ENCODE measurements at places on chromosomes 4 and X. TPM values are rescaled to one million over a fixed set of nuclear protein-coding genes. Genes with fewer than 3 reads are reported as not detected.
A peak's percentile ranks its signal among the peaks of the same experiment; 100 is the strongest.

The FGFBP1 gene
- total RNA-seq = not detected

The FOXO4 gene
- 38.2 TPM for total RNA-seq

The SAP30 gene
- total RNA-seq = 3.6 TPM

The FRAS1 gene
- total RNA-seq = 1.8 TPM

The AFP gene
- total RNA-seq = 3,875 TPM

The DCHS2 gene
- total RNA-seq = 0.50 TPM

The PRRG3 gene
- total RNA-seq = under 0.01 TPM

The SCFD2 gene
- 28.8 TPM for total RNA-seq

The CDX4 gene
- not detected for total RNA-seq

The MAGEA6 gene
- total RNA-seq = not detected

The SPATA4 gene
- total RNA-seq = 0.14 TPM

The ZIC3 gene
- not detected for total RNA-seq

DNA sequence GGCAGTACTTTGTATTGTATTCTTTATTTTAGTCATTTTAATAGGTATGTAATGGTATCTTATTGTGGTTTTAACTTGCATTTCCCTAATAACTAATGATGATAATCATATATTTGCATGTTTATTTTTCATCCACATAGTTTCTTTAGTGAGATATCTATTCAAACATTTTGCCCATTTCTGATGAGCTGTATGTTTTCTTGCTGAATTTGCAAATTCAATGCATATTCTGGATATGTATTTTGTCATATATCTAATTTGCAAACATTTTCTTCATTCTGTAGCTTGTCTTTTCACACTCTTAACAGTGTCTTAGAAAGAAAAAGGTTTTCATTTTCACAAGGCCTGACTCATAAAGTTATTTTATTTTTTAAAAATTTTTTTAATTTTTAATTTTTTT is 372.1 kb downstream of the ZNF674 start:
- H3K4me3 ChIP-seq = no peak overlapping the region
- DNase-seq = no peak
- no peaks in the 10 kb centered on the region for H3K27me3 ChIP-seq
- H3K36me3 ChIP-seq = no peaks in the 10 kb centered on the region

- no peak for DNase-seq
- H3K27me3 ChIP-seq = no peaks in the 10 kb centered on the region
- H3K4me1 ChIP-seq = no peaks in the 10 kb centered on the region
- no peak overlapping the region for H3K27ac ChIP-seq
- no peaks in the 10 kb centered on the region for H3K36me3 ChIP-seq
These were observed 832.1 kb upstream of the INTU start for GRCh38 chr4:126800575-126801141.

GRCh38 chr4:67288964-67289363 is 256.3 kb downstream of the CENPC start:
- no peaks in the 10 kb centered on the region for H3K36me3 ChIP-seq
- no peaks in the 10 kb centered on the region for H3K4me1 ChIP-seq
- DNase-seq = no peak
- H3K4me3 ChIP-seq = no peak overlapping the region
- no peak overlapping the region for H3K27ac ChIP-seq
- H3K27me3 ChIP-seq = no peaks in the 10 kb centered on the region

DNA sequence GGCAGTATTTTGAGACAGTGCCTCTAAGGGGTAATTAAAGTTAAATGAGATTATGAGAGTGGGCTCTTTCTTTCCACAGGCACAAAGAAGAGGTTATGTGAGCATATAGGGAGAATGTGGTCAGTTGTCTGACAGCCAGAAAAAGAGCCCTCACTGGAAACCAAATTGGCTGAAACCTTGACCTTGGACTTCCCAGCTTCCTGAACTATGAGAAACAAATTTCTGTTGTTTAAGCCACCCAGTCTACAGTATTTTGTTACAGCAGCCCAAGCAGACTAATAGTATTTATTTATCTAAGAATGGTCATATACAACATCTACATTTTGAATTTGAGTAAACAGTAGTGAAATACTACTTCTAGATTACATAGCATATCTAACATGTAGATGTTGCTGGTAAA is 473.8 kb downstream of the IL15 start:
- H3K4me3 ChIP-seq = no peak overlapping the region
- DNase-seq = no peak
- H3K36me3 ChIP-seq = no peaks in the 10 kb centered on the region
- H3K27ac ChIP-seq = no peak overlapping the region
- no peaks in the 10 kb centered on the region for H3K4me1 ChIP-seq
- H3K27me3 ChIP-seq = no peaks in the 10 kb centered on the region

GRCh38 chr4:119299260-119299671 is 22.7 kb downstream of the FABP2 start:
- peaks cover 15% of the 10 kb centered on the region for H3K4me1 ChIP-seq
- peaks cover 7% of the 10 kb centered on the region for H3K36me3 ChIP-seq
- DNase-seq = no peak
- peak overlapping the region; percentile 99 for H3K27ac ChIP-seq
- peak overlapping the region; percentile 94 for H3K4me3 ChIP-seq
- no peaks in the 10 kb centered on the region for H3K27me3 ChIP-seq

DNA sequence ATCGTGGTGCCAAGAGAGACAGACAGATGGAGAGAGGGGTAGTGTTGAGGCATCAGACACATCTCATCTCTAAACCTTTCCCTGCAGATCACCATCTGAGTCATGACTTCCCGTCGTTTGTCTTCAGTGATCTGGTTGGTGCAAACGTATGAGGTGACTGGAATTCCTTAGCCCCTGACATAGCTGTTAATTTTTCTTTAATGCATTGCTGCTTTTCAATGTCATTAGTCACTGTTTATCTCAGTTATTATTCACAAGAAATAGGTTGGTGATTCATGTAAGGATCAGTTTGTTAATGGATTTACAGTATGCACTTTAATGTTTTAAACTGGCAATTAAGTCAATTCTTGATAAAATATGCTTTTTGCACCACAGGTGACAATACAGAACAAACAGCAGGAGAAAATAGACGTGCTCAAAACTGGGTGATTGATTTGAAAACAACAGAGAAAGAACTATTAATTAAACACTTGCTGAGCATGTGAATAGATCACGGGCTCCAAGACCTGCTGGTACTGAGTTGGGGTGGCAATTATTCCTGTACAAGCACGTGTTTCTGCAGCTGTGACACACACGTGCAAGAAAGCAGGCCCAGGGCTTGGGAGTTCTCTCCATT is 1.3 kb upstream of the TMEM154 start:
- no peak overlapping the region for H3K4me3 ChIP-seq
- H3K4me1 ChIP-seq = peaks cover 9% of the 10 kb centered on the region
- H3K27me3 ChIP-seq = no peaks in the 10 kb centered on the region
- DNase-seq = no peak
- H3K36me3 ChIP-seq = no peaks in the 10 kb centered on the region

DNA sequence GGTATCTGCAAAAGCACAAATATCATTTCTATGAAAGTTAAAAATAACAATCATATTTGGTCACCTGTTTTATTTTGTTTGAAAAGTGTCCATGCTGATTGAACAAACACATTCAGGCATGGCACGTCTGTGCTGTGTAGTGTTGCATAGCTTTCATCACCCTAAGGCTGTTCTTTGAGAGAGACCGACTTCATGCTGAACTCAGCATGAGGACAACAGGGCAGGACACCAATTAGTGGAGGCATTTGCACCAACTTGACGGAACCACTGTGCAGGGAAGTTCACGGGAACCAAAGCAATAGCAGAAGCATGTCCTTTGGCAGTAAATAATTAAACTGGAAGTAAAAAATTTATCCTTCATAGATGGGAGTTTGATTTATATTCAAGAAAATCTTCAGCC is 158.4 kb upstream of the SLC7A11 start:
- no peaks in the 10 kb centered on the region for H3K27me3 ChIP-seq
- H3K27ac ChIP-seq = no peak overlapping the region
- H3K4me3 ChIP-seq = no peak overlapping the region
- no peaks in the 10 kb centered on the region for H3K4me1 ChIP-seq
- DNase-seq = no peak
- H3K36me3 ChIP-seq = no peaks in the 10 kb centered on the region

GRCh38 chrX:34144246-34144645 is 12.1 kb upstream of the FAM47A start:
- no peak overlapping the region for H3K27ac ChIP-seq
- H3K4me1 ChIP-seq = no peaks in the 10 kb centered on the region
- no peak for DNase-seq
- H3K27me3 ChIP-seq = no peaks in the 10 kb centered on the region

DNA sequence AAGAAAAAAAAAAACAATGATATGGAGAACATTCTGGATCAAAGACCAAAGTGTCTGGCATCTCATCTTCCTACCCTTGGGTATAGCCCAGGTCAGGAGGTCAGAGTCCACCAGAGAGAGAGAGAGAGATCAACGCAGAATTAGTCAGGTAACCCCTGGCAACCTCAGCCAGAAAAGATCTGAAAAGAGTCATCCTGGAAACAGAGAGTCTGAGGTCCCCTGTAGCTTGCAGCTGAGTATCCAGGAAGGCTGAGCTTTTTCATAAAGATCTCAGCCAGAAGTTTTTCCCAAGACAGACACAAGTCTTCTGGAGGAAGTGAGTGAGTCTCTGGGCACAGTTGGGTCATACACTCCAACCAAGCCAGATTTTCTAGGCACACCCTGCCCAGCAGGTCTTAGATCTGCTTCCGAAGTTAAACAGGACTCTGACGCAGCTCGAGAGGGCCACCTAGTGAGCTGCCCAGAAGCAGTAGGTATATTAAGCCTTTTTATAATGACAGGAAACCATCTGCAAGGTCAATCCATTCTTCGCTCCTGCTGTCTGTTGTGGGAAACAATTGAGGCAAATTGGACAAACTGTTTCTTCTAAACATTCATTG is 35.7 kb downstream of the ACE2 start:
- H3K36me3 ChIP-seq = no peaks in the 10 kb centered on the region
- no peak overlapping the region for H3K27ac ChIP-seq
- DNase-seq = peak; percentile 44
- H3K4me1 ChIP-seq = no peaks in the 10 kb centered on the region
- H3K4me3 ChIP-seq = no peak overlapping the region
- H3K27me3 ChIP-seq = no peaks in the 10 kb centered on the region

GRCh38 chr4:100708776-100709175 is 191.0 kb upstream of the EMCN start:
- no peaks in the 10 kb centered on the region for H3K36me3 ChIP-seq
- no peak overlapping the region for H3K27ac ChIP-seq
- H3K27me3 ChIP-seq = no peaks in the 10 kb centered on the region
- no peak for DNase-seq

DNA sequence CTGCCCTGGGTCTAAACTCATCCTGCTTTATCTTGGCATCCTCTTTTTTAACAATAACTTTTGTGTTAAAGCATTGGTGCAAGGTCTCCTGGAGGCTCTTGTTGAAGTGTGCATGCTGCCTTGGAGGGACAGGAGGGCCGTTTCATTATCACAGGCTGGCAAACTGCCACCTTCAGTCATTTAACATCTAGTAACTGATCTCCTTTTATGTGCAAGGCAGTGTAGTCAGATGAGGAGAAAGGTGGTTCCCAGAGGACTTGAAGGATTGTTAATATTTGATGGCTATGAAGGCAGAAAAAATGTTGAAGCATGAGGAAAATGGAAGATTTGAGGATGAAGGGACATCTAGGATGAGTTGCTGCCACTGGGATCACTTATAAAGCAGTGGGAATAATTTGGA is 439.4 kb downstream of the RAPGEF2 start:
- no peaks in the 10 kb centered on the region for H3K27me3 ChIP-seq
- no peaks in the 10 kb centered on the region for H3K4me1 ChIP-seq
- H3K27ac ChIP-seq = no peak overlapping the region
- H3K4me3 ChIP-seq = no peak overlapping the region
- DNase-seq = no peak

DNA sequence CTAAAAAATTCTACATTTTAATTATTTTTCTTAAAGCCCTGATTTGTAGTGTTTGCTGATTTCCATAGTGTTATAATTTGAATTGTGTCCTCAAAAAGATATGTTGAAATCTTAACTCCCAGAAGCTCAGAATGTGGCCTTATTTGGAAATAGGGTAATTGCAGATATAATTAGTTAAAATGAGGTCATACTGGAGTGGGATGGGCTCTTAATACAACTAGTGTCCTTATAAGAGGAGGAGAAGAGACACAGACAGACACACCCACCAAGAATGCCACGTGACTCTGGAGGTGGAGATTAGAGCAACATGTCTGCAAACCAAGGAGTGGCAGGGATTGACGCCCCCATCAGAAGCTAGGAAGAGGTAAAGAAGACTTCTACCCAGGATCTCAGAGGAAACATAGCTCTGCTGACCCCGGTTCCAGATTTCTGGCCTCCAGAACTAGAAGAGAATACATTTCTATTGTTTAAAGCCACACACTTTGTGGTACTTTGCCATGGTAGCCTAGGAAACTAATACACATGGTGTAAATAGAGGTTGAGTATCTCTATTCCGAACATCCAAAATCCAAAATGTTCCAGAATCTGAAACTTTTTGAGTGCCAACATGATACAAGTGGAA is 70.5 kb upstream of the IRF2 start:
- H3K4me3 ChIP-seq = no peak overlapping the region
- H3K4me1 ChIP-seq = peaks cover 28% of the 10 kb centered on the region
- no peaks in the 10 kb centered on the region for H3K36me3 ChIP-seq
- DNase-seq = no peak
- H3K27ac ChIP-seq = no peak overlapping the region
- no peaks in the 10 kb centered on the region for H3K27me3 ChIP-seq

- peaks cover 3% of the 10 kb centered on the region for H3K4me1 ChIP-seq
- H3K27ac ChIP-seq = peak overlapping the region; percentile 95
- no peak for DNase-seq
- no peaks in the 10 kb centered on the region for H3K27me3 ChIP-seq
These were observed 2.2 kb downstream of the MAGIX start for GRCh38 chrX:49164589-49165360.

GRCh38 chr4:160180211-160180610 is 1077.3 kb downstream of the RAPGEF2 start:
- H3K4me3 ChIP-seq = no peak overlapping the region
- no peak for DNase-seq
- no peaks in the 10 kb centered on the region for H3K27me3 ChIP-seq
- H3K4me1 ChIP-seq = no peaks in the 10 kb centered on the region

DNA sequence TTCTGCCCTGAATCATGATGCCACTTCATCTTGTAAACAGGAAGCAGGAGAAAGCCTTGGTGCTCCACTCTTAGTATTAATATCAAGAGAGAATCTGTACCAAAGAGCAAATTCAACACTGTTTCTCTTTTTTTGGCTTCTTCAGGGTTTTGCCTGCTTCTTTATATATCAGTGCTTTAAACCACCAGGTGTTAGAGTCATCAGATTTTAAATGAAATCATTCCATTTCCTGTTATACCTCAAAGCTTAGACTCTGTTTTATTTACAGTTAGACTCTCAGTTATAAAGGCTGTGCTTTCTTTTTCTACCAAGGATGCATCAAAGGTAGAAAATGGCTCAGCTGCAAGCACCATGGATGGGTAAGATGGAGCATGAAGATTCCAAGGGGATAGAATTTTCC is 350.9 kb downstream of the CAMK2D start:
- H3K27me3 ChIP-seq = no peaks in the 10 kb centered on the region
- DNase-seq = no peak
- H3K4me3 ChIP-seq = no peak overlapping the region
- H3K27ac ChIP-seq = no peak overlapping the region

- no peak overlapping the region for H3K4me3 ChIP-seq
- no peaks in the 10 kb centered on the region for H3K4me1 ChIP-seq
- no peak for DNase-seq
- H3K27ac ChIP-seq = no peak overlapping the region
These were observed 94.2 kb downstream of the CXCL13 start for GRCh38 chr4:77699731-77700210.

GRCh38 chrX:143461606-143462005 is 55.7 kb downstream of the SPANXN3 start:
- no peaks in the 10 kb centered on the region for H3K27me3 ChIP-seq
- H3K36me3 ChIP-seq = no peaks in the 10 kb centered on the region
- H3K27ac ChIP-seq = no peak overlapping the region
- DNase-seq = no peak

GRCh38 chrX:3678328-3678727 is 35.1 kb downstream of the PRKX start:
- no peaks in the 10 kb centered on the region for H3K4me1 ChIP-seq
- no peak overlapping the region for H3K27ac ChIP-seq
- no peak overlapping the region for H3K4me3 ChIP-seq
- H3K27me3 ChIP-seq = no peaks in the 10 kb centered on the region
